ENCODE measurements at places on chromosomes 7 and 10.

DNA sequence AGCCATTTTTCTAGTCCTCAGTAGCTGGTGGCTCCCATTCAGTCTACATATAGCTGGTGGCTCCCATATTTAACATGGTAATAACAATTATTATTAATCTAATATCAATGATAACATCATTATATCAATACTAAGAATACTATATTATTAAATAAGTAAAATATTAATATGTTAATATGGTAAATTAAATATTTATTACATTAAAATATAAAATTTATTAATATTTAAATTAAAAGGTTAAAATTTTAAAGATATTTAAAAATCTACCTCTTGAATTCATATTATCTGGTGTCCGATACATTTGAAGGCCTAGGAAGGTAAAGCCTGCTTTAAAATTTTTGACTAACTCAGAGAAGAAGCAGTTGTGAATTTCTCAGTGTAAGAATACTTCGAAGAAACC lies 69.8 kb downstream of the SPAG6 start:
- DNase-seq = no peak

DNA sequence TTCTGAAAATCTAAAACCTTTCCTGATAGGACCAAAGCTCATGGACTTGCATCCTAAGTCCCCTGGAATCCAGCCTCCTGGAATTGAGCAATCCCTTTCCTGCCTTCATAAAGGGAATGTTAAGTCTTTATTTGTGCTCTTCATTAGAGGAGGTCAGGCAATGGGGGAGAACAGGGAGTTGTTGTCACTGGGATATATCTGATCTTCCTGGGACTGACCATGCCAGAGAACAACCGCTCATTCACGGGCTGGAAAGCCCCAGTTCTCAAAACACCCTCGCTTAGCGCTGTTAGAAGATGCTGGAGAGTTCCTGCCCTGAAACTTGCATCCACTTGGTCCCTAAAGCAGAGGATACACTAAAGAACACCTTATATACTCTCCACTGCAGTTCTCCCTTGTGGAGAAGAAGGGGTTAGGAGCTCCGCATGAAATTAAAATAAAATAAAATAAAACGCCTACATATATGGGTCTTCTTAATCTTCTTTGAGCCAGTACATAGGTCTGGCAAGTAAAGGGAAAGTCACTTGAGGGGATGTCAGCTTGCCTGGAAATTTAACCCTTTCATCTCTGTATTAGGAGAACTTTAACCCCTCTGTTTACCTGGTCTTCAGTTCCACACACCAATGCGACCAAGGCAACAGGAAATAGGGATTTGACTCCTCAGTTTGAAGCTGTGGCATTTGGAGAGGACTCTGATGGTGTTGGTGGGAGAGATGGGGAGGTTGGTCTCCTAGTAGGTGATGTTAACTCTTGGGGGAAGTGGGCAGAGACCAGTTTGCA lies 1.2 kb downstream of the SORCS1 start:
- DNase-seq = no peak

DNA sequence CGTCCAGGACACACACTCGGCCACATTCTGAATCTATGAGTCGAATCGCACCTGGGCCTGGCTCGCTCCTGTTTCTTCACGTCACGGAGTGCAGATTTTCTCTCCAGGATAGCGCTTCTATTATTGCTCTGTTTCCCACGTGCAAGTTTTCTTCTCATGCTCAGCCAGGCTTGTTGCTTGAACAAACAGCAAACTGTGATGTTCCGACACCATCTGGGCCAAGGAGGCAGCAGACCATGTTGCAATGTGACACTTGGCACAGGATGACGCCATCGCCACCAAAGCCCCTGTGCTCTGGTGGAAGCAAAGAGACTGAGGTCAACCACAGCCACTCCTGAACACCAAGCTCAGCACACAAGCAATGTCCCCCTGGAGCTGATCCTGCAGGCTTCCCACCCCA lies 507.1 kb upstream of the ADARB2 start:
- DNase-seq = no peak

- no peak for DNase-seq
These were observed 15.8 kb downstream of the CYCS start for GRCh38 chr7:25109276-25109675.

DNA sequence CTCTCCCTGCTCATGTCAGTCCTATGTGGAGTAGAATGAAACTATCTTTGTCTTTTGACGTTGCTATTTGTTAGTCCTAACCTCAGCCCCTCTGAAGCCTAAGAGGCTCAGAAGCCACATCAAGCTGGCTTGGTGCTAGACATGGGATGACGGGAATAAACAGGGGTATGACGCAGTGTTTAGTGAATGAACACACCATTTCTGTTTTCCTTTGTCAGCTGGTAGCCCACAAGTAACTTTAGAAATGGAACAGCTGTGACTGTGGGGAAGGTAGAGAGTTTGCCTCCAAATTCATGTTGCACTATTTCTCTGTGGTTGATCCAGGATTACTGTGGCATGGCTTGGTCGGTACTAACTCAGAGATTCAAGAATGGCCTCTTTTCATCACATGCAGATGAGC lies 31.3 kb downstream of the COX15 start:
- no peak for DNase-seq

- peak; percentile 70 for DNase-seq
These were observed at the start of gene STX1A for GRCh38 chr7:73718905-73719805. Gene STX1A, minus strand, starts transcription at chr7:73719669. Its CDS starts 38 bp downstream, at chr7:73719631.

- no peak for DNase-seq
These were observed 48.1 kb downstream of the SDK1 start for GRCh38 chr7:3349126-3349525.

GRCh38 chr7:139570119-139570518 lies 46.6 kb downstream of the CLEC2L start:
- DNase-seq = no peak

DNA sequence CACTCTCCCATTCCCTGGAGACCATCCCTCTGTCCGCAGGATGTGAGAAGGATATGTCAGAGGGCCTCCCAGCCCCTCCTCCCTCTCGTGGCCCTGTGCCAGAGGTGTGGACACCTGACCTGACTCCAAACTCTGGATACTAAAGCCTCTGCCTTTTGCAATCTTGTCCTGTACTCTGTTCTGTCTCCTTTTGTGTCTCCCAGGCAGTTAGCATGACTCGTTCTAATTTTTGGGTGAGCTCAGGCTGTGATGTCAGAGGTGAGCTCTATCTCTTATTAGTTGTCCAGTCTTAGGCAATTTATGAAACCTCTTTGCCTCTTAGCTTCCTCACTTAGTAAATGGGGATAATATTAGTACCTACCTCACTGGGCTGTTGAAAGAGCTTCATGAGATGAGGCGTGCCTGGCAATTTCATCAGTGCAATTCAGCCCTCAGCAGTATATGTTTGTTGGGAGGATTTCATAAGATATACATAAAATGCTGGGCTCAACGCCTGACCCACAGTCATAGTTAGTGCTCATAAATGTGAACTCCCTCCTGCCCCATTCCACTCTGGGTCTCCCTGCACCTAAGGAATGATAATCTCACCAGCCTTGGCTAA lies 10.9 kb downstream of the MARVELD1 start:
- DNase-seq = no peak

DNA sequence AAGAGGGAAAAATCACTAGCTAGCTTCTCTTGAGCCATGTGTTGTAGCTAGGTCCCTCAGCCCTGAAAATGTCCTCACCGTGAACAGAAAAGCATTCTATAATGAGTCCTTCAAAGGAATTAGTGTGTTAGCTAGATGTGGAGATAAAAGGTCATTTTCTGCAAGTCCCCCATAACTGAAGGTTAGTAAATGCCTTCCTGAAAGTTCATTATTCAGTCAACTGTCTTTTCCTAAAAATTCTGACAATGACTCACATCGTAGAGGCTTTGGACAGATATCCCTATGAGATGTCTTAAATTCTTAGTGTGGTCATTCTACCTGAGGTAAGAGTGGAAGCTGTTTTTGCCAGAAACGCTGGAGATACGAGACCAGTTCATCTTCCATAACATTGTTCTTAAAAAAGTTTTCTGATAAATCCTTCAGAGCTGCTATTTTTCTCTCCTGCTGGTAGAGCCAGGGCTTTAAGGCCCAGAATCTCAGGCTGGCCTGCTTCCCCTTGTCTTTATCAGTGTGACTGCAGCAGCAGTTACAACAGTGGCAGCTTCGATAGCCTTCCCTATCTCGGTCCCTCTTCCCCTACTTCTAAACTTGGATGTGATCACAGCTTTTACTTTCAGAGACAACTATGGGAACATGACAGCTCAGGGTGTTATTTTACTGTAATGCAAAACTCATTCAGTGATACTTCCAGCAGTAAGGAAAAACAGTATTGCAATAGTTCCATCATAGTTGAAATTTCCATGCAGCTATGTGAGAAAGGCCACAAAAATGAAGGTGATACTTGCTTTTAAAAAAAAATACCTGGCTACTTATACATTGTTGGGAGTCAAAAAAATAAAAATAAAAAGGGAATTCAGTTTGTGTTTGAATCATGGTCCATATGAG lies 37.3 kb upstream of the PRKAR2B start:
- no peak for DNase-seq

GRCh38 chr10:24804956-24805355 lies 81.3 kb upstream of the ARHGAP21 start:
- no peak for DNase-seq

DNA sequence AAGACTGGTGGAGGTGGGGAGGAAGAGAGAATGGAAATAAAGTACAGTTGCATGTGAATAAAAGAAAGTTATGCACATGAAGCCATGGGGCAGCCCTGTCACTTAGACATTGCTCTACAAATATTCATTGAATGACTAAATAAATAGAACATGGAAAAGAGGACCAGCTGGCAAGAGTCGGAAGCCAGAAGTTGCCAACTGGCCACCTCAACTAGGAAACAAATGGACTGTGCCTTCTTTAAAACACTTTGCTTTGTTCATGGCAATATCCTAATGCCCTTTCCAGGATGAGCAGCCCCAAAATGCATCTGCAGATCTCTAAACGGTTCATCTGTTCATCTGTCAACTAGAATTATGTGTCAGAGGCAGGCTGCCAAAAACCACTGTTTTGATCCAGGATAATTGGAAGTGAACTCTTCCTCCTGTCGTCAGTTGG lies 157.3 kb downstream of the NOC3L start:
- DNase-seq = peak; percentile 3

GRCh38 chr7:47830015-47830414 lies 118.3 kb downstream of the PKD1L1 start:
- no peak for DNase-seq

- peak; percentile 76 for DNase-seq
These were observed 33.3 kb downstream of the CDK14 start for GRCh38 chr7:90629297-90629918.

- peak; percentile 13 for DNase-seq
These were observed 16.5 kb downstream of the MKI67 start for GRCh38 chr10:128109707-128110106.

GRCh38 chr10:1519391-1519790 lies 217.9 kb downstream of the ADARB2 start:
- no peak for DNase-seq

- DNase-seq = no peak
These were observed 51.9 kb downstream of the SLC29A4 start for GRCh38 chr7:5334671-5335070.

GRCh38 chr7:30817371-30817767 lies 46.2 kb downstream of the MINDY4 start:
- DNase-seq = no peak

- DNase-seq = no peak
These were observed 451.9 kb downstream of the KCNMA1 start for GRCh38 chr10:77185696-77186095.

GRCh38 chr7:55148571-55148970 lies 129.8 kb downstream of the EGFR start:
- DNase-seq = no peak

DNA sequence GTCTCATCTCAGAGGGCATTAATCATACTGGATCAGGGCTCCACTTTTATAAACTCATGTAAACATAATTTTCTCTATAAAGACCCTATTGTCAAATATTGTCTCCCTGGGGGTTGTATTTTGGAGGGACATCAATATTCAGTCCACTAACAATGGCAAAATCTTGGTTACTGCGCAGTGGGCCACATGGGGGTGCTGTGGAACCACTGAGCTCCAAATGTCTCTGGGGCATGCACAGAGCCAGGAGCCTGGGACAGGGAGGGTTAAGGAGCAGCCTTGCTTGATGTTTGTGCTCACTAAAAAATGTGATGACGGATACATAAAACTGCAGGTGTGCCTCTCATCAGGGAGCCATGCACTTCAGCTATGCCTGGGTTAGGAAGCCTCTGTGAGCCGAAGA lies 62.1 kb upstream of the PRSS58 start:
- no peak for DNase-seq

DNA sequence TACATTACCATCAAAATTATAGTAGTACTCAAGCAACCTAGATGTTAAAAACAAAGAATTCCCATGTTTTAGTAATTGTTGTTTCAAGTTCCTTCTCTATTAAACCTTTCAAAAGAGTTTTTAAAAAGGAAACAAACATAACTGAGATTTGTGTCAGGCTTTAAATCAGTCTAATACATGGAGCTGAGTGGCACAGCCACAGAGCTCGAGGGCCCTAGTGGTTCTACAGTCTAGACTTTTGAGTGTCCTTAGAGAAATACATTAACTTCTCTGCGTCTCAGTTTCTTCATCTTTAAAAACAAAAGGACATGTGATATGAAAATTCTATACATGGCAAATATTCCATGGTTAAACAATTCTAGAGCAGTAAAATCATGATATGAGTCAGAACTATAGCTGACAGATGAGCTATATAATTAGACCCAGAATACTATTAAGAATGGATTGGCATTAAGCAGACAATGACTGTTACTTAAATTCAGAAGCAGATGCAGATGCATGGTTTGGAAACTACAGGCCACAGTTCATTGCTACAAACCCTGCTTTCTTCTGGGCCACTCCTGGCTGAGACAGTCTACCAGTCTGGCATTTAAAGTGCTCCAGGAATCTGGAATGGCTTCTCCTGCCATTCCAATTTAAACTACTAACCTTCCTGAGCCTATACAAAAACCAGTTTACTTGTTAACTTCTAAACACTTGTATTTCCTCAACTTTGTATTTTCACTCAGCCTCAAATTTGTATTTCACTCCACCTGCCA lies 77.4 kb downstream of the EPC1 start:
- DNase-seq = no peak

GRCh38 chr7:148262721-148263229 lies 327.8 kb upstream of the C7orf33 start:
- peak; percentile 48 for DNase-seq

Measured in NCI-H2081 (cell line).